Bladder microvascular endothelial cell (primary cell): ENCODE measurements at places on chromosomes 1 and 21. TPM values are rescaled to one million over a fixed set of nuclear protein-coding genes. Genes with fewer than 3 reads are reported as not detected.

The CLCA1 gene
- total RNA-seq: not detected in 2 replicates

The CAMK1G gene
- not detected in 2 replicates for total RNA-seq

The TRIM58 gene
- 0.06 TPM in 1 of 2 replicates, not detected in the other for total RNA-seq

The OR14K1 gene
- total RNA-seq: not detected in 2 replicates

The SH2D2A gene
- not detected in 2 replicates for total RNA-seq

The SELENBP1 gene
- total RNA-seq: 2.4 and 3.7 TPM in 2 replicates

The SYT2 gene
- not detected in 2 replicates for total RNA-seq

The FAM177B gene
- not detected in 2 replicates for total RNA-seq

The PDZK1IP1 gene
- 0.16 TPM in 1 of 2 replicates, not detected in the other for total RNA-seq

The PDPN gene
- 0.49 and 155 TPM in 2 replicates for total RNA-seq

The FOXO6 gene
- not detected in 2 replicates for total RNA-seq

The SMCP gene
- not detected in 2 replicates for total RNA-seq

The BTBD8 gene
- total RNA-seq: 1.9 and 2.8 TPM in 2 replicates

The PRKAB2 gene
- 4.2 and 7.7 TPM in 2 replicates for total RNA-seq

The CHI3L1 gene
- not detected in 2 replicates for total RNA-seq

The OR14C36 gene
- not detected in 2 replicates for total RNA-seq

The CLDN14 gene
- total RNA-seq: 0.65 and 1.0 TPM in 2 replicates

The BRINP2 gene
- 0.06 TPM in 1 of 2 replicates, not detected in the other for total RNA-seq

The CD52 gene
- not detected in 2 replicates for total RNA-seq

The RAB7B gene
- total RNA-seq: not detected in 2 replicates

The CD5L gene
- total RNA-seq: 0.06 TPM in 1 of 2 replicates, not detected in the other

The AMPD1 gene
- total RNA-seq: not detected in 2 replicates

The AMY2A gene
- total RNA-seq: not detected in 2 replicates

The HRNR gene
- not detected in 2 replicates for total RNA-seq

The GBP2 gene
- 53.6 and 75.8 TPM in 2 replicates for total RNA-seq

The IL24 gene
- total RNA-seq: not detected in 2 replicates

The ELF3 gene
- total RNA-seq: under 0.01 and 0.13 TPM in 2 replicates

The KLHL17 gene
- 3.7 and 8.5 TPM in 2 replicates for total RNA-seq

The FAM110D gene
- total RNA-seq: 3.1 and 7.9 TPM in 2 replicates

The SAMSN1 gene
- total RNA-seq: 0.16 and 0.25 TPM in 2 replicates

The S100B gene
- total RNA-seq: not detected in 2 replicates

The RNU11 gene
- total RNA-seq: under 0.01 TPM in 1 of 2 replicates, not detected in the other

The AGT gene
- not detected in 2 replicates for total RNA-seq

The VSIG8 gene
- not detected in 2 replicates for total RNA-seq

The CHAF1B gene
- total RNA-seq: 2.8 and 3.7 TPM in 2 replicates

The CYP2J2 gene
- total RNA-seq: 0.16 and 0.19 TPM in 2 replicates

The TENT5C gene
- total RNA-seq: 0.16 and 1.1 TPM in 2 replicates

The DMBX1 gene
- total RNA-seq: not detected in 2 replicates

The OR2T29 gene
- total RNA-seq: not detected in 2 replicates

The KIF21B gene
- 1.3 and 3.8 TPM in 2 replicates for total RNA-seq

The KLHDC8A gene
- total RNA-seq: not detected in 2 replicates

The AADACL4 gene
- total RNA-seq: not detected in 2 replicates

The SLC45A3 gene
- 3.6 and 15.1 TPM in 2 replicates for total RNA-seq

The S100A5 gene
- not detected in 2 replicates for total RNA-seq

The MIXL1 gene
- 0.06 TPM in 1 of 2 replicates, not detected in the other for total RNA-seq

The LCA5L gene
- 0.32 and 0.57 TPM in 2 replicates for total RNA-seq

The HPDL gene
- 1.4 and 1.5 TPM in 2 replicates for total RNA-seq

The LAPTM5 gene
- total RNA-seq: 11.2 and 74.1 TPM in 2 replicates
